NCI-H187 (cell line): ENCODE measurements at places on chromosomes 12 and 14.
A peak's percentile ranks its signal among the peaks of the same experiment; 100 is the strongest.

DNA sequence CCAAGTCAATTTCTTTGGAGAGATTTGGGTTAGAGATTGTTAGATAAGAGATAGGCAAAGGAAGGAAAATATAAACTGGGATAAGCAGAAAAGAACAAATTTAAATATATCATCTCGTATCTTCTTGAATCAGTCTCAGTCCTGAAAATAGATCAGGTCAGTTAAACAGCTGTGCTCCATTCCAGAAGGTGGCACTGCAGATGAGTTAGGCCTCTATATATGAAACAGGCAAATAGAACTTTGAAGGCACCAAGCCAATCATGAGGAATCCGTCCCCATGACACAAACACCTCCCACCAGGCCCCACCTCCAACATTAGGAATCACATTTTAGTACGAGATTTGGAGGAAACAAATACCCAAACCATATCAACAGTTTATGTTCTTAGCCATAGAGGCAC, 605.5 kb upstream of the USP15 start:
- DNase-seq = no peak

DNA sequence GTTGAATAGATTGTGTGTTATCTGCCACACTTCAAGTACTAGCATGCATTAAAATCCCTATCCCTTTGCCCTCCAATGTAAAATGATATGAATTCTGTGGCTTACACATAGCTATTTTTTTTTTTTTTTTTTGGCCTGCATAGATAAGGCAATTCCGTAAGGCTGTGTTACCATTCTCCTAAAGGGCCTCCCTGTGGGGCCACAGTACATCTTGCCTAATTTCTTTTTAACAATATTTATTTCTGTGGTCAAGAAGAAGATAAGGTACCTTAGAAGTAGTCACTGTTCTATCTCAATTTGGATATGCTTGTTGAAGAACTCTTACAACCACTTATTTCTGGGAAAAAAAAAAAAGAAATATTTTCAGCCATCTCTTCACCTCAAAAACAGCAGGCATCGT, 19.8 kb downstream of the FLRT2 start:
- DNase-seq = no peak

GRCh38 chr14:75063491-75064204, at the start of gene ACYP1:
TSS of gene ACYP1 (minus strand) at chr14:75064024. CDS start at chr14:75063553, 471 bp downstream.
- peak; percentile 94 for DNase-seq

DNA sequence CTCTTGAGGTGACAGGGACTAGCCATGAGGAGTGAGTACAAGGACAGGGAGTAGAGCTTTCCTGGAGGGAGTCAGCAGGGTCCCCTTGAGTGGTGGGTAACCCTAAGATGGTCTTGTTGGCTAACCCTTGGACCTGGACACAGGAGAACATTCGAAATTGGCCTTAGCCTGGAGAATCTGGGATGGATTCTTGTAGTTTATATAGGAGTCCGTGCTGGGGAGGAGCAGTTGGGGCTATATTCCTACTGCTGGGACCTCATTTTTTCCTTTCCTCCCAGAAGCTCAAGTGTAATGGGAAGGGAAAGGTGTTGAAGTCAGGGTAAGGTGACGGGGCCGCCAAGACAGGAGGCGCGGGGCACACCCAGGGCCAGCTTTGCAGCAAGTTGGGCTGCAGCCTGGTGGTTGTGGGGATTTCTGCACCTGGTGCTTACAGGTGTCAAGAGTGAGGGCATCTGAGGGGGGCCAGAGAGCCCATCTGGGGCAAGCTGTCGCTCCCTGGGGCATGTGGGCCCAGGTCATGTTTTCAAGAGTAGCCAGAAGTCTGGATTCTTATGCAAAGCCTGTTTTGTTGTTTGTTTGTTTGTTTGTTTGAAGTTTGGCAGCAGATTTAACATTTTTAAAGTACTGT, 5.1 kb downstream of the BCL7A start:
- no peak for DNase-seq

DNA sequence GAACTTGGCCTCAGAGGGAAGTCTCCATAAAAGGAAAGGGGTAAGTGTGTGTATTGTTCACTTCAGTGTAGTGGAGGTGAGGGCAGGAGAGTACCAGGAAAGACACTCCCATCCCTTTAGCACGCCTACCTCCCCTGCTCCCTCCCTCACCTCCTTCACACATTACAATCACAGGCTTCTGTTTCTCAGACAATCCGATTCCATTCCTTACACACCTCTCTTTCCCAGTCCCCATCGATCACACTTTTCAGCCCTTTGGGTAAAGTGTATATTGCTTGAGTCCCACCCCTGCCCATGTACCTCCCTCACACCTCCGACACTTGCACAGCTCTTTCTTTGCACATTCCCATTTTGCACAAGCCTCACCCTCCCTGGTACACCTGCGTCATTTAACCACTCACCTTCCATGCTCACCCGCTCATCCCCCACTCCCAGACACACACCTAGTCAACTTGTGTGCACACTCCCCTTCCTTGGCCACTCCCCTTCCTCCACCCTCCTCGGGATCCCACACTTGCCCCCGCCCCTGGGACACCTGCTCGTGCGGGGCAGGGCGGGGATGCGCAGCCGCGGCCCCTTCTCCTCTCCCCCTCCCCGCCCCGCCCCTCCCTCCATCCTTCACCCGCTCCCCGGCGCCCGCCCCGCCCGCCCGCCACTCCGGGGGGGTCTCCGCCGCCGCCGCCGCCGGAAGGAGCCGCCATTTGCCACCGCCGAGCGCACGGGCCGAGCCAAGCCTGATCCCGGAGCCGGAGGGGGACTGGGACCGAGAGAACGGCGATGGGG, at the start of gene MARCHF9:
Gene MARCHF9, plus strand, starts transcription at position 693 of the 783 bp plus-strand sequence. CDS start 426 bp downstream, outside the sequence.
- peak; percentile 95 for DNase-seq

DNA sequence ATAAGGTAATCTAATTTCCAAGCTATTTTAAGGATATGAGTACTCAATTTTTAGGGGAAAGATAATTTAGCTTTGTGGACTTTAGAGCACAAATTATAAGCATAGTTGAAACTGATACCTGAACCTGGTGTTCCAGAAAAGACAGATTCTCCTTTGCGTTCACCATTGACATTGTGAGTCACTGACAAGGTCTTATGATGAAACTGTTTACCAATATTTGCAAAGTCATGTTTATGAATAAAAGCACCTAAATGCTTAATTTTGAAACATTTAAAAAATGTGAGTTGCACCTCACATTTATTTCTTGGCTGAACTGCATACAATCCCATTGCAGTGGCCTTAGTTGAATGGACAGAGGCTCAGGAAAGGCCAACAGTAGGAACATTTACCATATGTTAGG, 3.9 kb downstream of the BCAT1 start:
- no peak for DNase-seq

DNA sequence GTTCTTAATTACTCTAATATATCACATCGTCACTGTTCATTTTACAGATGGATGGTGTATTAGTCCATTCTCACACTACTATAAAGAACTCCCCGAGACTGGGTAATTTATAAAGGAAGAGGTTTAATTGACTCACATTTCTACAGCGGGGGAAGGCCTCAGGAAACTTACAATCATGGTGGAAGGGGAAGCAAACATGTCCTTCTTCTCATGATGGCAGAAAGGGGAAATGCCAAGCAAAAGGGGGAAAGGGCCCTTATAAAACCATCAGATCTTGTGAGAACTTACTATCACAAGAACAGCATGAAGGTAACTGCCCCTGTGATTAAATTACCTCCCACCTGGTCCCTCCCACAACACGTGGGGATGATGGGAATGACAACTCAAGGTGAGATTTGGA, 6.5 kb downstream of the TMBIM4 start:
- DNase-seq = no peak

GRCh38 chr14:71089971-71090370, 182.7 kb downstream of the PCNX1 start:
- no peak for DNase-seq

- no peak for DNase-seq
Measured at GRCh38 chr14:103630364-103631108, 1.5 kb downstream of the KLC1 start.

DNA sequence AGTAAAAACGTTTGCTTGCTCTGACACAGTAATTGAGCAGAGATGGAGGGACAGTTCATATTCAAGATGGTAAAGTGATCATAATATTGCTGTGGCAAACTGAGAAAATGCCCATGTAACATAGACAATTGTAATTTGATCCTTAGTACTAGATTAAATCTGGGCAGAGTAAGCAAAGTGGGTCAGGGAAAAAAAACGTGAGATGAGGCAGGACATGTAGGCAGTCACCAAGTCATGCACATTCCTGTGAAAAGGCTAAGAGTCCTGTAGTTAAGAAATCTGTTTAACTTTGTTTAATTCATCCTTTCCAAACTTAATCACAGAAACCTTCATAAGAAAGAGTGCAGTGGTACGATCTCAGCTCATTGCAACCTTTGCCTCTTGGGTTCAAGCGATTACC, 16.1 kb downstream of the BTBD7 start:
- DNase-seq = no peak

DNA sequence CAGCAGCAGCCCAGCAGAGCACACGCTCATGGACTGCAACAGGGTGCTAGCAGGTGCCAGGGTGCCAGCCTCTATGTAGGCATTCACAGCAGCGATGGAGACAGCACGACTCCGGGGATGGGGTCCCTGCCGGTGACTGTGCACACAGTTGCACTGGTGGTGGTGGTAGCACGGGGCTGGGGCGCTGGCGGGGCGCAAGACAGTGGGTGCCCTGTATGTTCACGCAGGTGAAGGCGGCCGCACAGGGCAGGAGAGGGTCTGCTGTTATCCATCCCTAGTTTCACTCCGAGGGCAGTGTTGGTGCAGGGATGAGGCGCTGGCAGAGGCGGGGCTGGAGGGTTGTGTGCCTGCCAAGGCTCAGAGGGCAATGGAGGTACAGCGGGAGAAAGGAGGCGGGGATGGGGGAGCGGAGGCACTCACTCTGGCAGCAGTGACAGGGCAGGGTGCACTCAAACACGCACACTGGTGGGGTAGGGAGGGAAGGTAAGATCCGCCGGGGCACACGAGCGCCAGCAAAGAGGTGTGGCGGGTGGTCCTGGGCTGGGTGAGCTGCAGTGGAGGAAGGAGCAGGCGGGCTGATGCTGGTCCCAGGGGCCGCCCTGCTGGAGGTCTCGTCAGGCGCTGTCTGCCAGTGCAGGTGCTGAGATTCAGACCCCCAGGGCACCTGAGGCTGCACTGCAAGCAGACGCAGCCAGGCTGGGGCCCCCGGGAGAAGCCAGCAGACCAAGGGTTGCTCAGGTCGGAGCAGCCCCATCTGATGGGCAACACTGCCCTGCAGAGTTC, 76.7 kb downstream of the GALC start:
- DNase-seq = no peak

DNA sequence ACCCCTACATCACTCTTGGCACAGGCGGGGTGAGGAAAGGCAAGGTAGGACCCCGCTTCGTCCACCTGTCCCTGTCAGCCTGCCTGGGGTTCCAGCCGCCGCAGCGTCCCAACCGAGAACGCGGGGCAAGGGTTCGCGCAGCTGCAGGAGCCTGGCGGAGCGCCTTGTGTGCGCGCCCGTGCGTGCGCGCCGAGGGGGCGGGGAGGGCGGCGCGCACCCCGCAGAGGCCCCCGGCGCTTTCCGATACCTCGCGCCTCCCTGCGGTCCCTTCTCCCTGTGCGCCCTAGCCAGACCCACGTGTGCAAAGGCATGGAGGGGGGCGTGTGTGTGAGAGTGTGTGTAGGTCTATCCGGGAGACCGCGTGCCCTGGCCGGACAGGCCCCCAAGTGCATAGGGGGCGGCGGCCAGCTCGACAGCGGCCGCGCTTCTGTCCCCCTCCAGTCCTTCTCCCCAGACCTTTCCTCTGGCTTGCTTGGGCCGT, 122.4 kb downstream of the TSPAN9 start:
- no peak for DNase-seq

DNA sequence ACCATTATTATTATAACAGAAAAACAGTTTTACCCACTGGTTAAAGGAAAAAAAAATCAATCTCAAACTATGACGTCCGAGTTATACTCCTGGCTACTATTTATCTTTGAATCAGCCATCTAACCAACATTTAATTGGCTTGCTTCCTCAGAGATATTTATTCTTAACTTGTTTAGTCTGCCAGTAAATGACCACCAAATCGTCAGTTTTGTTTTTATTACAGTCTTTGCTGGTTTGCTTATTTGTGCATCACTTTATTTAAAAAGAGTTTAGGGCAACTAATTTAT, 71.2 kb downstream of the RASSF8 start:
- DNase-seq = no peak

- DNase-seq = no peak
Measured at GRCh38 chr12:2306735-2307134, 253.9 kb downstream of the CACNA1C start.

DNA sequence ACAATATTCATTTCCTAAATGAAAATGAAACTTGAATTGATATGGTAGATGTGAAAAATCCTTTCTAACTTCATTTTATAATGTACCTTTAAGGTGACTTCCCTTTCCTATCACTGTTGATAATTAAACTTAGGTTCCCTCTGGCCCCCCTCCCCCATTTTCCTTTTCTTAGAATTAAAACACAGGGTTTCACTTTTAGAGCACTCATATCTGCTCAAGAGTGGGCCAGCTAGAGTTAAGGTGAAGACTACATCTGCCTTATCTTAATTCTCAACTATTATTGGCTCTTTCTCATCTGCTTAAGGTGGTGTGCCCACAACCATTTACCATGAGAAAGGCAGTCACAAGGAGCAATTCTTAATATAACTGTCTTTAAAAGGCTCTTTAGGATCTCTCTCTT, 49.7 kb downstream of the LIN52 start:
- no peak for DNase-seq

DNA sequence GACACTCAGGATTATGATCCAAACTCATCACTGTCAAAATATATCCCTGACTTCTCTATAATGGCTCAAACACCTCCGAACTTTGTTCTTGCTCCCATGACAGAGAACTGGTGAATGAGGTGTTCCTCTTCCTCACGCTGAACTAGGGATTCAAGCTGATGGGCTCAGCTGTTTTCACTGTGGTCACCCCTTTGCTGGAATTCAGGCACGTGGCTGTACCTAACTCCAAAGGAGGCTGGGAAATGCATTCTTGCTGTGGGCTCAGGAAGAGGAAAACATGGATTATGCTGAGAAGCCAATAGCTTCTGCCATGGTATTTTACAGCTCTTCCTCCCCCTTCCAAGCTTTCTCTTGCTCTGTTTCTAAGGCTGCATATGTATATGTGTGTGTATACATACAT, 43.9 kb downstream of the STXBP6 start:
- DNase-seq = no peak

- DNase-seq = no peak
Measured at GRCh38 chr12:78403681-78404080, 460.9 kb upstream of the SYT1 start.
